Suppressor macrophage (primary cell): ENCODE measurements at places on chromosomes 3 and 15.
A peak's percentile ranks its signal among the peaks of the same experiment; 100 is the strongest.

DNA sequence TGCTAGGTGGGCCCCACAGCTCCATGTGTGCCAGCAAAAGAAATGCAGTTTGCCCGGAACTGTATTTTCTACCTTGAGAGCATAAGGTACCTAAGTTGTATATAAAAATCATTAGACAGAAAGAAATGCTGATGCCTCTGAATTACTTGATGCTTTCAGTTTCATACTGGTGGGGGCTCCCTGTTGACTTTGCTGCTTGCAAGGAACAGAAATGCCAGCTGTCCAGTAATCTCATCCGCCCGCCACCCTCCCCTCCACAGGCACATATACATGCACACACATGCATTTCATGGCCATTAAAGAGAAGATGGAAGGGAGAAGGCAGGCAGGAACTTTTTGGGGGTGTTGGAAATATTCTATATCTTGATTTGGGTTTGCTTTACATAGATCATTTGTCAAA lies 38.4 kb downstream of the LIMD1 start:
- no peak for DNase-seq

DNA sequence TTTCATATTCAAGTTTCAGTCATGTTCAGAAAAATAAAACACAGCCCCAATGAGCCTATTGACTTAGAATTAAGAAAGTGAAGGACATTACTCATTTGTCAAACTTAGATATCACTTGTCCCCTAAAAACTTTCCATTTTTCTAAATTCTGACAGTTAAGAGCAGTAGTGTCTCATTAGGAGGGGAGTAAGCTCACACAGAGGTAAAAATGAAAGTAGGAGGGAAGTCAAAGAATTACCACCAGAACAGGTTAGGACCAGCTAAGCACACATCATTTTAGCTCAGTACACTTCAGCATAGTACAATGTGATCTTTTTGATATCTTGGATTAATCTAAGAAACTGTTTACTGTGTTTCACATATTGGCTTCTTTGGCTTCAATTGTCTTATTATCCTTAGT lies 64.3 kb downstream of the OSTN start:
- DNase-seq, result no peak

DNA sequence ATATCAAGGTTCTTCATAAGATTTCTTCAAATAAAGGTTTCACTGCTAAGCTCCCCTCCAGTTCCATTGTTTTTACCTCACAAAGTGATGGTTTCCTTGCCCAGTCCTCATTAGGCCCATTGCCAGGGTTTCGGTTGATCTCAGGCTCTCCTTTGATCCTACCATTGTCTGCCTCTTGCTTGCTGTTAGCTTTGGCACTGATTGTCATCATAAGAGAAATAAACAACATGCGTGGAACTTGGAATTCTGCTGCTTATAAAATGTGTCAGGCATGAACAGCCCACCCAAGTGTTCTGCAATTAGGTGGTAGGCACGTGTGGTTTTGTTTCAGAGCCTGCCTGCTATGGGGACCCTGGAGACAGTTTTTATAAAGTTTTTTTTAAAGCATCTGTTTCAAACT lies 107.6 kb upstream of the BFSP2 start:
- no peak for DNase-seq

GRCh38 chr3:78645628-78646310 lies 1122.0 kb downstream of the ROBO1 start:
- peak; percentile 74 for DNase-seq

DNA sequence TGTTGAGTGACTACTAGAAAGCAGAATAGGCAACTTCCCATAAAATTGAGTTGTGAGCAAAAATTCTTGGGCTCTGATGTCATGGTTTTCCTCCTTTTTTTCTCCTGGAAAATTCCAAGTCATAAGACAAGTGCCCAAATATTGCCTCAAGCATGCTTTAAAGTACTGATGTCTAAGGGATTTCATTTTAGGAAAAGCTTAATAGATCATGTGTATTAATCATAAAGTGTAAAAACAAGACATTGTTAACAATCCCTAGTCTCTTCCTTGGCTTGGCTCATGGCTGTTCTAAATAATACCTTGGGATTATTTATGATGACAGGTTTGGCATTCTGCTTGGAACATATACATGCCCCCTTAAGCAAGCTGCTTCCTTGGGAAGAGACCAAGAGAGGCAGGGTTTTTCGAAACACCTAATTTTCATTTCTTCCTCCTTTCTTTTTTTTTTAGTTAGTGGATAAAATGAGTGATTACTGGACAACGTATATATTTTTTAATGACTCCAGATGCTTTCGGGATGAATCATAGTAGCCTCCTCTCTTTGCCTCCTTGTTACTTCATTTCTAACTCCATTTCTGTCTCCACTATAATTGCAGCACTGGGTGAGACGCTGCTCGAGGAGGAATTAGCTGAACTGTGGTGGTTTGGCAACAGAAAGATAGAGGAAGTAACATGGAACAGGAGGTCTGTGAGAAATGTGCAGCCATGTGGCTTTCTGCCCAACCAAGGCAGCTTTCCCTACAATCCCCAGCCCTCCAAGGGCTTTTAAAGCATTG lies 104.9 kb downstream of the TPRG1 start:
- DNase-seq, result peak; percentile 80

DNA sequence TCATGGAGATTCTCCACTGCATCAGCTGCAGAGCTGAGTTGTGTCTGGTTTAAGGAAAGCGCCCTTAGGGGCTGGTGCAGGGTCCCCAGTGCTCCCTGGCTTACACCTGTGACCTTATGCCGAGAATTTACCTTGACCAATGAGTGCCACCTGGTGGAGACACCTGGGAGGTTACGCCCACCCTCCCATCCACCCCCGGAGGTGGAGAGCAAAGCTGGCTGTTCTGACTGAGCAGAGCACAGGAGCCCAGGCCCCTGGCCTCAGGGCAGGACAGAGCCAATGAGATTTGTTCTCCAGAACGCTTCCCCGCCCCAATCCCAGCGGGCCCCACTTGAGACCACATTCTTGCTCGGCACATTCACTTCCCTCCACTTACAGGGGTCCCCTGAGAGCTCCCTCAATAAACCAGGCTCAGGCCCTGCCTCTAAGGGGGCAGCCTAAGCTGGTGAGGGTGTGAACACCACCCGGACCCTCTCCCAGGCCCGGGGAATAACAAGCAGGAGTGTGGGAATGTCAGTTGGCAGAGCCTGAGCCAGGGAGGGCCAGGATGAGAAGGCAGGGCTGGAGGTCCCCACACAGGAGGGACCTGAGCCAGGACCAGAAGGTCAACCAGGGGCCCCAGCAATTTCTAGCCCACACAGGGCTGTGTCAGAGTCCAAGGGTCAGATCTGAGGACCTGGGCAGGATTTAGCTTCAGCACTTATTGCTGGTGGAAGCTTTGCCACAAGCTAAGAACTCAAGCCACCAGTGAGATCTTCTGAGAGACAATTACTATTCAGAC lies 117.1 kb downstream of the TPRA1 start:
- no peak for DNase-seq

DNA sequence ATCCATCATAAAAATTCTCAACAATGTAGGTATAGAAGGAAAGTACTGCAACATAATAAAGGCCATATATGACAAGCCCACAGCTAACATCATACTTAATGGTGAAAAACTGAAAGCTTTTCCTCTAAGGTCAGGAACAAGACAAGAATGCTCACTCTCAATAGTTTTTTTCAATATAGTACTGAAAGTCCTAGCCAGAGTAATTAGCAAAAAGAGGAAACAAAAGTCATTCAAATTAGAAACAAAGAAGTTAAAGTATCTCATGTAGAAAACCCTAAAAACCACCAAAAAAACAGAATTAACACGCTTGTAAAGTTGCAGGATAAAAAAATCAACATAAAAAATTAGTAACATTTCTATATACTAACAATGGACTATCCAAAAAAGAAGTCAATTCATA lies 61.8 kb downstream of the MYH15 start:
- no peak for DNase-seq

DNA sequence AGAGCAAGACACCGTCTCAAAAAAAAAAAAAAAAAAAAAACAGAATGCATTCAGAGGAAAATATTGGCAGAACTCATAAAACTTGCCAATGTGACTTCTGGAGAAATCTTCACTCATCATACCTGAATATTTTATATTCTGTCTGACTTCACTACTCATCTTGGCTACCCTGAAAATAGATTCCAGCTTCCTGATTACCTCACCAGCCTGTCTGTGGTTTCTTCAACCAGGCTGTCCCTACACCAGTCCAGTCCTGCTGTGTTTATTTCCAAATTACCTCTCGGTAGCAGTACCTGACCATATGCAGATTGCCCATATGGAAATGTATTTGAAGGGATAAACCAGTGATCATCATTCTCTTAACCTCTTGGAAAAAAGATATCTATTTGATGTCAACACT lies 9.3 kb upstream of the P3H2 start:
- no peak for DNase-seq

GRCh38 chr3:177810162-177810623 lies 612.9 kb upstream of the TBL1XR1 start:
- peak; percentile 61 for DNase-seq

DNA sequence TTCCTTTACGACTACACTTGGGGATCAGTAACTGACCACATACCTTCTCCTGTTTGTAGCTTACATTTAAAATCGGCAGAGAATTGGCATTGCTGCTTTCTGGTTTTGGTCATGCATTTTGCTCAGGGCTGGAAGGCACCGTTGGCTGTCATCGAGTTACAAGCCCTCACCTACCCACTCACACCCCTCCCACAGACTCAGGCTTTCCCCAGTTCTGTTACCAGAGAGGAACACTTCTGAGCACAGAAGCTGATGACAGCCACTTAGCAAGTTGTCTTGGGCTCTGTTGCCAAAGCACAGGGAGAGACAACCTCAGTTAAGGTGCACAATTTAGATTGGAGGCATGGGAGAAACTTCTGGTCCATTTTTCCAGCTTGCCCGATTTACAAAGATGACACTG lies 204.8 kb upstream of the TOPAZ1 start:
- peak; percentile 11 for DNase-seq

- DNase-seq, result peak; percentile 66
Observed at GRCh38 chr3:66822186-66823008, 175.7 kb upstream of the KBTBD8 start.

DNA sequence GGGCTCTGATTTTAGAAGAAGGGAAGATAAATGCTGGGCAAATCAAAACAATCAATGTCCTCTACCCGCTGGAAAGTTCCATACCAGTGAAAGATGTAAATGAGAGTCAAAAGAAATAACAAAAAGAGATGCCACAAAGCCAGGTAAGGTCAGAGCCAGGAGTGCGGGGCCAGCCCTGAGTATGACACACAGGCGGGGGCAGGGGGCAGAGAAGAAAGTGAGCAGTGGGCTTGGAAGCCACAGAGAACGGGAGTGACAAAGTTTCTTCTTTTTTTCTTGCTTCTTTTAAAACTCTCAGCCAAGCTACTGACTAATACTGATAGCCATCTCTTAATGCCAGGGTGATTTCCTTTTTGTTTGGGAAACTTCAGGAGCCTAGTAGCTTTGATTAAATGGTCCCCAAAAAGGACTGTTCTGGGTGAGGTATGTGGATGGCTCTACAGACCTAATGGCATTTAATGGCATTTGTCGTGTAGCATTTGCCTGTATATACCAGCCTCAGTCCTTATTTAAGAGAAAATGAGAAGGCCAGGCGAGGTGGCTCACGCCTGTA lies 23.1 kb upstream of the TSEN2 start:
- DNase-seq, result no peak

GRCh38 chr3:47004369-47005211 lies 25.1 kb downstream of the NBEAL2 start:
- DNase-seq, result no peak

DNA sequence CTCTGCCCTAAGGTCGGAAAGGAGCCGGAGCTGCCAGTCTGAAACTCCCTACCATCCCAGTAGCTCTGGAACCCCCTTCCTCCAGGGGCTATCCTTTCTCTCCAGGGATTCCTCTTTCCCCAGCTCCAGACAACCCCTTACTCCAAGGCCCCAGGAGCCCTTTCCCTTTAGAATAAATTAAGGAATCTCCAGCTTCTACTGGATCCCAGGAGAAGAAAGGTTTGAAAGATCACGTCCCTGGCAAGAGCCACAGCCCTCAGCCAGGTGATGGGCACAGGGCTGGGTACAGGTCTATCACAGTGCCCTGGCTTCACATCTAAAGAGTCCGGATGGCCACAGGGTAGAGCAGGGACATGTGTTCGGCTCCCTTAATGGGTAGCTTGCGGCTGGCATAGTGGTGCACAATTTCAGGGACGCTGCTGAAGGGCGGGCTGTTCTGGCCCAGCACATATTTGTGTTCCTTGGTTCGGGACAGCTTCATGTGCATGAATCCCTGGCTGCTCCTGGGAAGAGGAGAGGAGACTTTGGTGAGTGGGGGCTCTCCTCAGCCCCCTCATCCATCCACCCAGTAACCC lies 20.0 kb downstream of the SHF start:
- no peak for DNase-seq

- DNase-seq, result no peak
Observed at GRCh38 chr15:41789236-41789635, 15.0 kb downstream of the MAPKBP1 start.

DNA sequence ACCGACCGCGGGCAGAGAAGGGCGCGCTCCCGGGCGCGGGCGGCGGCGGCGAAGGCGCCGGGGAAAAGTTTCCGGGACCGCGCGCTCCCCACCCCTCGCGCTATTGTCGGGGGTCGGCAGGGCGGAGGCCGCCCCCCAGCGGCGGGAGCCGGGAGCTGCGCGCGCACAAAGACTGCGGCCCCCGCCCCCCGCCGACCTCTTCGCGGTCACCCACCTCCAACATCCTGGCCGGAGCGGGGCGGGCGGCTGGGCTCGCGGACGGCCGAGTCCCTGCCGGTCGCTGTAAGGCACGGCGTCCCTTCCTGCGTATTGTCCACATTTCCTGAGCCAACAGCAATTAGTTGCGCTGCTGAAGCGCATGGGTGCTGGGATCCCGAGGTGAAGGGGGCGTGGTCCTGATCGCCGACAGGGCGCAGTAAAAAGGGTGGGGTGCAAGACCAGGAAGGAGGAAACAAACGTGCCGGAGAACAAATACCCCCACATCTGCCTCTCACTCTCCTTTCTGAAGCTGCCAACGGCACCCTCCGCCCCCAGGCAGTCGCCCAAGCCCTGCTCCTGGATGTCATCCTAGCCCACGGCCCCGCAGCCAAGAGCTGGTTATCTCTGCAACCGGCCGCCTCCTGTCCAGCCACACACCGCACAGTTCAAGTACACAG lies at the start of gene TMEM44:
Gene TMEM44, minus strand, starts transcription at position 71 of the 656 bp plus-strand sequence. CDS start 204 bp downstream, outside the sequence.
- peak; percentile 80 for DNase-seq

DNA sequence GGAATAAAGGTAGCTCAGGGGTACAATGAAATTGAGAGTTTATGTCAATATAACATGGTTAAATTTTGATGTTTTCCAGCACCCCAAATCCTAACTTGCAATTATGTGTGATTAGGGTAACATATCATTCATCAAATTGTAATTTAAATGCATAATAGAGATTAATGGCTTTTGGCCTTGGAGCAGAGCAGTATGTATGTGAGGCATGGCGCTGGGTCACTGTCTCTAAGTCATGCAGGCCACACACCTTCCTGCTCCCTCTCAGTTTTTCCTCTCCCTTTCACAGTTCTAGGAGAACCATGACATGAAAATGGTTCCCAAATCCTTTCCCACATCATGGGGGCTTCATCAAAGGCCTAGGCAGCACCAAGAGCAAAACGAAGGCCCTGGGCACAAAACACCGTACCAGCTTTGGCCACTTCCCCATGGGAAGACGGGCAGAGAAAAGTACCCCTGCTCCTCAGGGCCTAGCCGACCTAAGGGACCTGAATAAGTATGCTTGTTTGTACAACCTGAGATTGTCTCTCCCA lies 3.9 kb upstream of the SRP14 start:
- DNase-seq, result no peak

GRCh38 chr3:38740537-38740936 lies 75.5 kb downstream of the SCN10A start:
- peak; percentile 34 for DNase-seq
